ENCODE measurements at places on chromosomes 16 and 17.
A peak's percentile ranks its signal among the peaks of the same experiment; 100 is the strongest.

- DNase-seq = no peak
Observed at GRCh38 chr17:77124192-77124889, 16.4 kb upstream of the SEC14L1 start.

GRCh38 chr17:28552176-28552999, at the start of gene UNC119:
Gene UNC119, minus strand, starts transcription at chr17:28552624. Its CDS starts 67 bp downstream, at chr17:28552557.
- DNase-seq = no peak

DNA sequence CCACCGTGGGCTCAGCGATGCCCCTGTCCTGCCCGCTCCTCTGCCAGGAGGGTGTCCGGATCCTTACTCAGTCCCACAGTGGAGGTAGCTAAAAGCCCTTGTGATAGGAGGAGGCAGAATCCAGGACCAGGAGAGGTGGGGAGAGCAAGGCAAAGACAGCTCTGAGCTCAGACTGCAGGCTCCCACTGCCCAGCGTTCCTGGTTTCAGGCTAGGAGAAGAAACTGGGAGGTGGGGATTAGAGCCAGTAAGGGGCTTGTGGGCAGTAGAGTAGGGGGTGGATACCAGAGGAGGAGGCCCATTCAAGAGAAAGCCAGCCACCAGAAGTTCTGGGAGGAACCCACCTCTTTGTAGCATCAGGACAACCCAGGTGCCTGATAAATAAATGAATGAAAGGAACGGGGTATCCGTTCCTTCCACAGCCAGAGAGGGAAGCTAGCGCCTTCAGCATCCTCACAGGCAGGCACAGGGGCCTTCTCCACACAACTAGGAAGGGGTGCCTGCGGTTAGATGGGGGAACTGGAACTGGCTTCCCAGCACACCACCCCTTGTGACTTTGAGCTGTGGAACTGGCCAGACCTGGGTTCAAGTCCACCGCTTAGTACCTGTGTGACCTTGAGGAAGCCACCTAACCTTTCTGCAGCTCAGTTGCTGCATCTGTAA, 2.3 kb downstream of the IL21R start:
- no peak for DNase-seq

DNA sequence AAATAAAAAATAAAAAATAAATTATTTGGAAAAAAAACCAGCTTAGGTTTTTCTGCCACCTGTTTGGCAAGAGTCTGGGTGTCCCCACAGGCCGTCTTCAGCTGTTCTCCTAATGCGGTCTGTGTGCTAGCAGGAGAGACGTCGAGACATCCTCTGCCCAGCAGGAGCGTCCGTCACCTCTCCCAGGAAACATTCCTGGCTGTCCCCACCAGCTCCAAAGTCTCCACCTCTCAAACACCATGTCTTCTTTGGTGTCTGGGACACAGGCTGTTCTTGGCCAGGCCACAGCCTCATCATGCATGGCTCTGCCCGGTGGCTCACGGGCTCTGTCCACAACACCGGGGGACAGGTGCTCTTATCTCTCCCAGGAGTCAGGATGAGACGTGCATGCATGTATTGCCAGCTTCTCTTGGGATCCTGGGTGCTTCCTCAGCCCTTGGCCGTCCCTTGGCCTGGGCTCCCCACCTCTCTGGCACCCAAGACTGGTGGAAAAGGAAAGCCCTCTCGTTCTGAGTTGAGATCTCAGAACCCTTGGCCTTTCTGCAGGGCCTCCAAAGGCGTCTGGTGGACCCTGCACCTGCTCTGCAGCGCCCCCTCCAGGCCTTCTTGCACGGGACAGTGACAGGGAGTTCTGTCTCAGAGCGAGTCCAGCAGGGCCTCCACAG, 84.9 kb upstream of the CBX4 start:
- DNase-seq = no peak

- DNase-seq = no peak
Observed at GRCh38 chr17:1109606-1110540, 69.9 kb downstream of the ABR start.

- no peak for DNase-seq
Observed at GRCh38 chr17:49696233-49696761, 11.5 kb downstream of the SLC35B1 start.

- no peak for DNase-seq
Observed at GRCh38 chr16:47018223-47018891, 44.9 kb upstream of the DNAJA2 start.

GRCh38 chr16:4570688-4571321, 14.7 kb downstream of the C16orf96 start:
- no peak for DNase-seq

DNA sequence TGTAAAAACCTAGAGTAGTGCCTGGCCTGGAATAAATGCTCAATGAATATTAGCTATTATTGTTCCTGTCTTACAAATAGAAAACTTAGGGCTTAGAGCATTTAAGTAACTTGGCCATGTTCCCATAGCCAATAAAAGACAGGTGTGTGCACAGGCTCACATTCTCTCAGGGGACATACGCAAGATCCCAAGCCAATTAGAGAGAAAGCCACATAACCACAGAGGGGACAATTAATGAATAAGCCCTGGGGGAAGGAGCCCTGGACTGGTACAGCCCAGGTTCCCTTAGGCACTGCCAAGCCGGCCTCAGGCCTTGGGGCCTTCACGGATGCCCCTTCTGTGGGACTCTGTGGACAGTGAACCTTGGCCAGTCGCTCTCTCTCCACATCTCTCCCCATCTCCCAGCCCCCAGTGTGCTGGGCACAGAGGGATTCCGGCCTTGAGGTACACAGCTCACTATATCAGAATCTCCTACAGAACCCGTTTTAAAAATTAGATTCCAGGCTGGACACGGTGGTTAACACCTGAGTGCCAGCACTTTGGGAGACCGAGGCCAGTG, 27.3 kb upstream of the ABCC12 start:
- DNase-seq = no peak

GRCh38 chr16:21326459-21326858, 48.4 kb upstream of the CRYM start:
- DNase-seq = no peak

DNA sequence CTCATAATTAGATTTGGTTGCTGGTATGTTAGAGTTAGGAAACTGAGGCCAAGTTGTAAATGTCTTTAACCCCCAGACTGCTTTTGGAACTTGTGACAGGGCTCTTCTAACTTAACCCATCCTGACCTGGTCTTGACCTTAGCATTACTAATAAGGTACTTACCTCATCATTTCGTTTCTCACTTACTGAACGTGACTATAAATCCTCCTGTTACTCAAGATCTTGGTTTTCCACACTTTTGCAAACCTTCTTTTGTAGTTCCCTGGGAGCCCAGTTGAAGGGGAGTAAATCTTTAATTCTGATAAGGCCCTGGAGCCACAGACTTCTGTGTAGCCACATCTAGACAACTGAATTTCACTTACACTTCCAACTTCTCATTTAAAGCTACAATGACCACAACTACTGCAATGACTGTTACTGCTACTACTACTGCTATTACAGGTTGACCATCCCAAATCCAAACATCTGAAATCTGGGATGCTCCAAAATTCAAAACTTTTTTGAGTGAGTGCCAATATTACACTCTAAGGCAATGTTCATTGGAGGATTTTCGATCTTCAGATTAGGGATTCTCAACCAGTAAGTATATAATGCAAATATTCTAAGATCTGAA, 248.8 kb upstream of the TBX2 start:
- DNase-seq = no peak

DNA sequence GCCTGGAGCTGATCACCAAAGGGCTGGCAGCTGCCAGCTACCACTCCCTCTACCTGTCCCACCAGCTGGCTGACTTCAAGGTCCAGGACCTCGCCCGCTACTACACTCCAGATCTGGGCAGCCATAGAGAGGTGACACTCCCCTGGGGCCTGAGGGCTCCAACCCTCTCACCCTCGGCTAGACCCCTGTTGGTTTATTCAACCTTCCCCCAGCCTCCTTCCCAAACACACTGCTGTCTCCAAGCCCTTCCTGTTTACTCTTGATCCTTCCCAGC, 18.0 kb downstream of the ALOX12B start:
- DNase-seq = no peak

GRCh38 chr16:80932708-80933095, 74.0 kb downstream of the CMC2 start:
- DNase-seq = peak; percentile 86

DNA sequence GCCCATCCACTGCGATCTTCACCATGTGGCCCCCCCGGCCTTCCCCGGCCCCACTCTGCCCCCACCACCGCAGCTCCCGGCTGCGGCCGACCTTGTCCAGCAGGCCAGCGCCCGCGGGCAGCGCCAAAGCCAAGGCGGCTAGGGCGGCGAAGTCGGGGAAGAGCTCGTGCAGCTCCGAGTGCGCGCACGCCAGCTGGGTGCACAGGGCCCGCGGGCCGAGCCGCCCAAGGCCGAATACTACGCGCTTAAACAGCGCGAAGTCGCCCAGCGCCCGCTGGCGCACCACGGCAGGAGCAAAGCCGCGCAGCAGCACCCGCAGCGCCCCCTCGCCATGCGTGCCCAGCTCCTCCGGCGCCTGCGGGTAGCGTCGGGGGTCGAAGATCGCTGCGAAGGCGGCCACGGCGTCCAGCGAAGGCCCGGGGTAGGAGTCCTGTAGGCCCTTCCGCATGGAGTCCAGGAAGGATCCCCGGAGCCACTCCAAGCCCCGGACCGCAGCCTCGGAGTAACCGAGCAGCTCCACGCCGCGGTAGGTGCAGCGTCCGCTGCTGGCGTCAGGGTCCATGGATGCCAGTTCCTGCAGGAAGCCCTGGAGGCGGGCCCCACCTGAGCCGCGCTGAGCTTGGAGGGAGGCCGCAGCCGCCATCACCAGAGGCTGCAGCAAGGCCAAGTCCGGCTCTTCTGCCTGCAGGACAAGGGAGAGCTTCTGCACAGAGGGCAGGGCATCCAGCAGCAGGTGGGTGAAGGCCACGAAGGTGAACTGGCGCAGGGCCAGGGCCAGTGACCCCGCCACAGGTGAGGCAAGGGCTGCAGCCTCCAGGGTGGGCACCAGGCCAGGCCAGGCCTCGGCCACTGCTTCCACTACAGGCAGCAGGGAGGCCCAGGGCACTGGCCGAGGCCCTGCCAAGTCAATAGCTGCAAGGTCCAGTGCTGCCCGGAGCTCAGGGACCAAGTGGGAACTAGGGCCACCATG, 10.3 kb downstream of the C17orf113 start:
- no peak for DNase-seq

DNA sequence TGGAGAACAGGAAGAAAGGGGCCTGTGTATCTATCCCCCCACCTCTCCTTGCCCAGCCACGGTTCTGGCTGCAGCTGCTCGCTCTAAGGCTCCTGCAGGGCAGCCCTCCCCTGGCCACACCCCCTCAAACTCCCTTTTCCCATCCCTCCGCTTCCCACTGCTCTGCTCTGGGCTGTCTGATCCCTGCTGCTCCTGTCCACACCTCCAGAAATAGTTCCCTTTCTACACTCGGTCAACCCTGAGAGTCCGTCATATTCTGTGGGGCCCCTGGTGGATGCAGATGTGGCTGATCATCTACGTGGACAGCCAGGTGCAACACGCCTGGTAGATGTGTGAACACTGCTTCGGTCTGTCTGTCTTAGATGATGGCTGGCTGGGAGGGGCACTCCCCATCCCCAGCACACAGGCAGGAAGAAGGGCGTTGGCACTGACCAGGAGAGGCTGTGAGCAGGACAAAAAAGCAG, 19.3 kb upstream of the KRT19 start:
- DNase-seq = no peak

GRCh38 chr17:7572588-7573323, 6.7 kb upstream of the CD68 start:
- no peak for DNase-seq

DNA sequence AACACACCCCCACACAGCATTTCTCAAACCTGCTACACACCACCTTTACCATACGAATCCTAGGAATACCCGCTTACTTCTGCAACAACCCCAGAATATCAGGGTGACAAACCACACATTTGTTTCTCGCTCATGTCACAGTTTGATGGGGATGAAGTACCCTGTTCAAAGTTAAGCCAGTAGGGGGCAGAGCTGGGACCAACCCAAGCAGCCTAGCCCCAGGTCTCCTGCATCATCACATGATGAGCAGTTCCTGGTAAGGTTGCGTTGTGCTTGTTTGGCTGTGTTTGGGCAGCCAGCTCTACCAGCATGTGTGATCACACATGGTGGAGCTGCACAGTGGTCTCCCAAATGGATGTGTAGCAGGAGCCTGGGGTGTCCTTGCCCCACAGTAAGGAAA, 103.6 kb upstream of the C16orf82 start:
- no peak for DNase-seq

DNA sequence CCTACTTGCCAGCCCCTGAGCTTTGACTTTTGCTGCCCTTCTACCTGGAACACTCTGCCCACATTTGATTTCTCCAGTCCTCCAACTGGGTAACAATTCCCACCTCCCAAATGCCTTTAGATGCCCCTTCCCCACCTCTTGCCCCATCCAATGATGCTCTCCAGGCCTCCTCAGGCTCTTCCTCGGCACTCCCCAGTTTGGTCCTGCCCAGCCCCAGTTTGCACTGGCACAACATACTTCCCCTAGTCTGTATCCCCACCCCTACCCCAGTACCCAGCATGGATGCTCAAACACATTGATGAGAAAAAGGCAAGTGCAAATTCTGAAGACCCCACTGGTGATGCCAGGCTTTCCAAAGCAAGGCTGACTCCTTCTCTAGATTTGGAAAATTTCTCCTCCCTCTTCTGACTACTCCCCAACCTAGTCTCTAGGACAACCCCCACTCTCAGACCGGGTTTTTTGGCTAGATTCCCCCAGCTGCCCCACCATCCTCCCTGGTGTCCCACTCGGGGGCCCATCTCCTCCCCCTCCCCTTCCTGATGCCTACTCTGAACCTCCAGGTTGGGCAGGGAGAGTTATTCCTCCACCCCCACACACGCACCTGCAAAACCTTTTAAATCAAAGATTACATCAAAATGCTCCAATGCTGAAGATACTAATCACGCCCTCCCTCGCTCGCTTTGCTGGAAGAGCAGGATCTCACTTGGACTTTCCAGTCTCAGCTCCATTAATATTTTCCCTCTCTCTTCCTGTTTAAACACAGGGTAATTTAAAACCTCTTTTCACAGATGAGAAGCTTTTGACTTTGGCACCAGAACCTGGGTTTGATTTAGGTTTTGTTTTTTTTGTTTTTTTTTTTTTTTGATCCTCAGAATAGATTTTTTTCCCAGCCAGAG, 94.9 kb downstream of the TMEM132E start:
- no peak for DNase-seq

- DNase-seq = no peak
Observed at GRCh38 chr17:58446086-58446485, 28.8 kb upstream of the RNF43 start.

DNA sequence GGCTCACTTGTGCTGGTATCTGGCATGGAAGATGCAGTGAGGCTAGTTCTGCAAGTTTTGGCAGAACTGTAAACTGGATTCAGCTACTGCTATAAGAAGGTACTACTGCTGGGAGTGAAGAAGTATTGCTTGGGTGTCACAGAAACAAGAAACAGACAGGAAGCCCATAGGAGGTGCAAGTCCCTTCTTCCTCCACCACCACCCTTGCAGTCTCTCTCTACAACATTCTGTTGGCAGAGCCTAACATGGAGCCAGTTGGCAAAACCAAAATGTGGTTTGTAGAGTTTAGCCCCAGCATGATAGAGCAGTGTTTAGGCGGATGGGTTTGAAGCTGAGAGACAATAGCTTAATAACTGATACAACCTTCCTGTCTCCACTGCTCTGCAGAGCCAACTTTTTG, 72.6 kb downstream of the NLK start:
- no peak for DNase-seq
